ENCODE measurements at places on chromosomes 2 and 18.

DNA sequence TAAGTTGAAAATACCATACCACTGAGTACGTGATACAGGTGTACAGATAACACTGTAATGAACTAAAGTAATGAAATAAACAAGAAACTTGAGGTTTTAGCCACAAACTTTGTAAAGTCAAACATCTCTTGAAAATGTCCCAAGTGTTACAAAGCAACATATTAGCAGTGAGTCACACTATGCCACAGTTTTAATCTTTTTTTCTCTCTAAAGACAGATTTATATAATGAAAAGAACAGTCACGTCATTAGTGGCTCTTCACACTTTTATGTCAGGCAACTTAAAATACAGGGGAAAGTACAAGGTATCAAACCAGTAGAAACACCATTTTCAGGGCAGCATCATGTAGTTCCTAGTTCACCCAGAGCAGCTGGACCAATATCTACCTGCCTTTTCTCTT is 42.1 kb downstream of the RAPH1 start:
- DNase-seq: no peak

DNA sequence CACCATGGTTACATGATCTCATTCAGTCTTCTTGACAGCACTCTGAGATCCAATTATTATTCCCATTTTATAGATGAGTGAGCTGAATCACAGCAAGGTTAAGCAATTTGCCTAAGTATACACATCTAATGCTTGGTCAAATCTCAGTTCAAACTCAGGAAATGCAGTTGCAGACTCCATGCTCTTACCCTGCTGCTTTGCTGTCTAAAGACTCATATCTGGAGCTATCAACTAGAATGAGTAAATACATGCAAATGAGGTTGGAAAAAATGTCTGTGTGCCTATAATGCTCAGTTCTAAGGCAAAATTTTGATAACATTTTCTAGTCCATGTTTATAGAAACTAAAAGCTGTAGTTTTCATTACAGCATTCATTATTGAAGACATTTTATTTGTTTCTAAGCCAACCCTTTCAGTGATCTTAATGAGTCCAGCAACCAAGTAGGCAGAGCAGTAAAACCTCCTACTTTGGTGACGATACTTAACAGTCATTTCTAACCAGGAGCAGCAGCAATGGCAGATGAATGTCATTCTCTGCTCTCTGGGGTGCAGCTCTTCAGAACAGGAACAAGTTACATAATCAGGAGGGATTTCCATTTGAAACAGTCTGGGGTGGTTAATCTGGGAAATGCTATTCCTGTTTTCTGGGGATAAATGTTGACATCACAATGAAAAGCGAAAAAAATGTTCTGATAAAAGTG is 396.8 kb upstream of the UBE2E3 start:
- DNase-seq: no peak

GRCh38 chr2:218023636-218024035 is 20.8 kb upstream of the TNS1 start:
- no peak for DNase-seq

DNA sequence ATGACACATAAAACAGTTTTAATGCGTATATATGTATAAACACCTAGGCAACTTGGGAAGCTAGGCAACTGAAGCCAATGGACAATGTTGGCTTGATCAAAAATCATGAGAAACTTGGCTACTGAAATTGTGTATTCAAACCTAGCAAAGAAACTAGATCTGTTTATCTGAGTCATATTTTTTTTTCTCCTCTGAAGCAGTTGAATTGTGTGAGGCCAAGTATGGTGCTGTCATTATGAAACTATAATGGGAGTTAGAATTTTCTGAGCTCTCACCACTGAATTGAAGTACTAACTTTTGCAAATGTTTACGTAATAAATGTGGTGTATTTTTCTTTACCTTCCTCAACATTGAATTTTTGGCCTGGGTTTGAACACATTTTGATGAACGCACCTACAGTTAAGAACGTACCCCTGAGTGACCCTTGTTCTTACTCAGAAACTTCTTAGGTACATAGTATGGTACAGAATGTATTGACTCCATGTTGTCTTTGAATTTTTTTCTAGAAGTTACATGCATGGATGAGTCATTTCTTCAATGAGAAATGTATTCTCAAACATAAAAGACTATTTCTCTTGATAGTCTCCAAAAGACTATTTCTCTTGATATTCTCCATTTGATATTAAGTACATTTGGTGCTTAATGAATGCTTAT is 23.8 kb downstream of the CD28 start:
- DNase-seq: no peak

GRCh38 chr2:184346338-184346862 is 251.9 kb upstream of the ZNF804A start:
- DNase-seq: no peak

GRCh38 chr18:63979409-63979920 is 9.6 kb downstream of the SERPINB8 start:
- no peak for DNase-seq

- DNase-seq: no peak
These were observed 481.1 kb upstream of the HS6ST1 start for GRCh38 chr2:128799730-128800129.

GRCh38 chr2:228853151-228853550 is 417.9 kb downstream of the PID1 start:
- no peak for DNase-seq

- no peak for DNase-seq
These were observed 66.1 kb upstream of the CDC42EP3 start for GRCh38 chr2:37737507-37737906.

DNA sequence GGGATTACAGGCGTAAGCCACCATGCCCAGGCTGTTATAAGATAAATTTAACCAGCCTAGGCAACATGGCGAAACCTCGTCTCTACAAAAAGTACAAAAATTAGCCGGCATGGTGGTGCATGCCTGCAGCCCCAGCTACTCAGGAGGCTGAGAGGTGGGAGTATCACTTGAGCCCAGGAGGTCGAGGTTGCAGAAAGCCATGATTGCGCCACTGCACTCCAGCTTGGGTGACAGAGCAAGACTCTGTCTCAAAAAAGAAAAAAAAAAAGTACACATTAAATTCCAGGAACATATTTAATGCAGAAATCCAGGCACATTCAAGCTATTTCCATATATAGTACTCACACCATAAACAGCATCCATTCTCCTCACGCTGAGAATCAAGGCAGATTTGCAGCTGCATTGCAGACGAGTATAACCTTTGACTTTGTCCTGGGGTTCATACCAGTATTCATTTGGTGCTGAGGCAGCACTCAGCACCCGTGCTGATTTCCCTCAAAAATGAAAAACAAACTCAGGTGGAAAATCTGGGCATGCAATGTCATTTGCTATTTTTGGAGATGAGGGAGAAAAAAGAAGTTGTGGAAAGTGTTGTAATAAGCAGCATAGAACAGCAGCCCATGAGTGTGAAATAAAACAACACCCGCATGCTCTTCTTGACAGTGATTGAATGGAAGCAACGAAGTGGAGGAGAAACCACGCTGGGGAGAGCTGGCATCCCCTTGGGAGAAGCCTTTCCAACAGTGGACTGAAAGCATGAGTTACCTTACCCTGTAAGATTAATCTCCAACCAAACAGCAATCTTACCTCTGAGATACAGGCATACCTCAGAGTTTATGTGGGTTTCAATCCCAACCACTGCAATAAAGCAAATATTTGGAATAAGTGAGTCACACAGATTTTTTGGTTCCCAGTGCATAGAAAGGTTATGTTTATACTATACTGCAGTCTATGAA is 46.8 kb upstream of the ANXA4 start:
- DNase-seq: no peak

- no peak for DNase-seq
These were observed 59.0 kb downstream of the TMEM247 start for GRCh38 chr2:46538393-46538792.

DNA sequence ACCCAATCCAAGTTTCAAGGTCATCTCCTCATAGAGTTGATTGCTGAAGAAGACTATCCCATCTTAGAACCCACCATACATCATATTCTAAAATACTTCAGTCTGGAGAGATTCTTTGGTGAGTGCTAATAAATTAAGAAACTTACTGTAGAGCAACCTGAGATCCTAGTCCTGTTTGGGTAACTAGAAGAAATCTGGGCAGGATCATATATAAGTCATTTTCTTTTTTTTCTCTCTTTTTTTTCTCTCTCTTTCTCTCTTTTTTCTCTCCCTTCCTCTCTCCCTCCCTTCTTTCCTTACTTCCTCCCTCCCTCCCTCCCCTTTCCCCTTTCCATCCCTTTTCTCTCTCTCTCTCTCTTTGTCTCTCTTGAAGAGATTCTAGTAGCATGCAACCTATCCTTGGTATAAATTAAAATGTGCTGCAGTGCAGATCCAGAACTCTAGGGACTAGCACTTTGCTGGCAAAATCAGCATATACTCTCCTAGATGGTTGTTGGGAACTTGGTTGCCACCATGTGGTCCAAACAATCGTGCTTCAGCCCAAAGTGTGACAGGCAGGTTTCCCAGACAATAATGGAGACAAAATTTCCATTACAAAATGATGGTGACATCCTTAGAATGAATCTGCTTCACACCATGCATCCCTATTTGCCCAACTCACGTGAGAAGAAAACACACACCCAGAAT is 399.4 kb upstream of the CELF4 start:
- DNase-seq: no peak

DNA sequence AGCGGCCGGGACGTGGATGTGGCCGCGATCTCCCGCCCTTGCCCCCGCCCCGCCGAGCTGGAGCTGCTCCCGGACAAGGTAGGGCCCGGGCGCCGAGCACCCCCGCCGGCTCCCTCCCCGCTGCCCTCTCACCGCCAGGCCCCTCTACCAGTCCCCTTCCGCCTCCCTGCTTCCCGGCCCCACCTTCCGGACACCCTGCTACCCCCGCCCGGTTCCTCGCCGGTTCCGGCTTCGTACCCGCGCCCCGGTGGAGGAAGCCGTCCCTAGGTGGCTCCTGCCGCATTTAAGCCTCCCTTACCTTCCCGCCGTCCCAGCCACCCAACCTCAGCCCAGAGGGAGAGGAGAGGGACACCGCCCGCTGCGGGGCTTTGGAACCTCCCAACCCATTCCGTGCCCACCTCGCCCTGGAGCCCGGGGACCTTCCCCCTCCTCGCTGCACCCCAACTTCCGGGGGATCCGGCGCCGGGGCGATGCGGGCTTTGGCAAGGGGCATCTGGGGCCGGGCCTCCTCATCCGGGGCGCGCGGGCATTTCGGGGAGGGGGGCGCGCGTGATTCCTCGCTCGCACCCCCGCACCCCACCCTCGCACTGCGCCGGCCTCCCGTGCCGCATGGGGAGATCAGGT is 475 bp downstream of the B3GNT2 start:
- no peak for DNase-seq

DNA sequence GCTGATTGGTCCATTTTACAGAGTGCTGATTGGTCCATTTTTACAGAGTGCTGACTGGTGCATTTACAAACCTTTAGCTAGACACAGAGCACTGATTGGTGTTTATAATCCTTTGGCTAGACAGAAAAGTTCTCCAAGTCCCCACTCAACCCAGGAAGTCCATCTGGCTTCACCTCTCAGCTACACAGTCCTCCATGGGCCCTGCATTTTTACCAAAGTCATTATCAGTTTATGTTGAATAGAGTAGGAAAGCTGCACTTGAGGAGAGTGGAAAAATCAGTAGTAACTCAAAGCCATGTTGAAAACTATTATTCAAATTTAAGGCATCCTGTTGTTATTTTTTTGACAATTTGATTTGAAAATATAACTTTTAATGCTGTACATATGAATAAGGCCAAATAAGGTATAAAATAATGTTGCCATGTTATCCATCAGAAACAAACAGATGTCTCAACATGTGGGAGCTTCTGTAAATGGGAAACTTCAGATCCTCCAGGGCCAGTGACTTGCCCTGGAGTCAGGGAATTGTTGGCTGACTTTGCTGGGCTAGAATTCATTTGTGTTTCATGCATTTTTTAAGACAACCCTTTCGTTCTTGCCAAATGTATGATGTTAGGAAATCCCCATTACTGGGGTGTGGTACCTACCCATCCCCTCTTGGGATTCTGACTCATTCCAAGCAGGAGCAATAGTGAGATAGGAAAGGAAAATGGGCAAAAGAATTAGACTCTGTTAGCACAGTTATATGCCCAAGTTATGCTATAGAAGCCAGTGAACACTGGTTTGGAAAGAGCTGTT is 37.8 kb upstream of the CCDC195 start:
- DNase-seq: no peak
